ENCODE measurements at places on chromosomes 6 and 20.

- DNase-seq: no peak
Measured at GRCh38 chr20:45154183-45154582, 20.5 kb upstream of the PI3 start.

- no peak for DNase-seq
Measured at GRCh38 chr6:20861481-20861880, 327.2 kb downstream of the CDKAL1 start.

- no peak for DNase-seq
Measured at GRCh38 chr20:53658973-53659372, 65.3 kb upstream of the ZNF217 start.

- no peak for DNase-seq
Measured at GRCh38 chr20:37280403-37280802, 9.1 kb upstream of the MANBAL start.

- DNase-seq: no peak
Measured at GRCh38 chr6:148324297-148324985, 18.2 kb upstream of the SASH1 start.

GRCh38 chr6:166197361-166197760 lies 29.7 kb upstream of the TBXT start:
- no peak for DNase-seq

DNA sequence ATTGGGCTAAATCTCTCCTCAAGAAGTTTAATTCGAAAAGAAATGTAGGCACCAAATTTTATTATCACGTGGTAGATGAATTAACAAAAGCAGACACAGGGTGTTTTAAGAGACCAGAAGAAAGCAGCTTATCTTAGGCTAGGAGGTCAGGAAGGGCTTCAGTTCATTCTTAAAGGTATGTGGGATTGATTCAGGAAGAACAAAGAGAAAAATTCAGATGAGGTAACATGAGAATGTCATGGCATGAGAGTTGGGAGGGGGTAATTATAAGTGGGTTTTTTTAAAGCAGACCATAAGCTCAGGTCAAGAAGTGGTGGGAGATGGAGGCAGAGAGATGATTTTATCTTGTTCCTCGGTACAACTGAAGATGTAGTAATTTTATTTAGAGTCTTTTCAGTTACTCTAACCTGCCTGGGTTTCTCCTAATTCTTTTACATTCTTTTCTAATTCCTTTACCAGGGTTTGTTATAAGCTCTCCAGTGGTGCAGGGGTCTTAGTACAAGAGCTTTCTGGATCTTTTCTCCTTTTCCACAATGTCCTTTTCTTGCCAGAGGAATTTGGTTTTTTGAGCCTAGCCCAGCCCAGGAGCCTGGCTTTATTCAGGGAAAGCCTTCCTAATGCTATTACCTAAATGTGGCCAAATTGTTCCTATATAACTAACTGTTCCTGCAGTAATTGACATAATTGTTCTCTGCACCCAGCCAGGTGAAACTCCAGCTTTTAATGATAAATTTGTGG lies 474.1 kb upstream of the BTBD3 start:
- no peak for DNase-seq

DNA sequence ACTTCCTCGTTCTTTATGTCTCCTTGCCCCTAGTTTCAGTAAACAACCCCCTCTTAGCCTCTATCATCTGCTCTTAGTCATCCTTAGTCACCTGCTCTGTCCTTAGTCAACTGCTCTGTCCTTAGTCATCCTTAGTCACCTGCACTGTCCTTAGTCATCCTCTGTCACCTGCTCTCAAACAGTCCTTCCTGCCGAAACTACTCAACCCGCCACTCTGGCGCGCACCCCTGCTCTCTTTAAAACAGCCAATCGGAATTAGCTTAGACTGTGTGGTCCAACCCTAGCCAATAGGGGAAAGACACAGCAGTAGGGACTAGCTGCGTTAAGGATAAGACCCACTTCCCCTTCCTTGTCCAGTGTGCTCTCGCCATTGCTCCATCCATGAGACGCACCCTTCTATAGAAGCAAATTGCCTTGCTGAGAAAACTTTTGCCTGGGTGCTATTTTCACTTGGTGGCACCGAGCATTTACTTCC lies 73.9 kb downstream of the BACH2 start:
- DNase-seq: no peak

DNA sequence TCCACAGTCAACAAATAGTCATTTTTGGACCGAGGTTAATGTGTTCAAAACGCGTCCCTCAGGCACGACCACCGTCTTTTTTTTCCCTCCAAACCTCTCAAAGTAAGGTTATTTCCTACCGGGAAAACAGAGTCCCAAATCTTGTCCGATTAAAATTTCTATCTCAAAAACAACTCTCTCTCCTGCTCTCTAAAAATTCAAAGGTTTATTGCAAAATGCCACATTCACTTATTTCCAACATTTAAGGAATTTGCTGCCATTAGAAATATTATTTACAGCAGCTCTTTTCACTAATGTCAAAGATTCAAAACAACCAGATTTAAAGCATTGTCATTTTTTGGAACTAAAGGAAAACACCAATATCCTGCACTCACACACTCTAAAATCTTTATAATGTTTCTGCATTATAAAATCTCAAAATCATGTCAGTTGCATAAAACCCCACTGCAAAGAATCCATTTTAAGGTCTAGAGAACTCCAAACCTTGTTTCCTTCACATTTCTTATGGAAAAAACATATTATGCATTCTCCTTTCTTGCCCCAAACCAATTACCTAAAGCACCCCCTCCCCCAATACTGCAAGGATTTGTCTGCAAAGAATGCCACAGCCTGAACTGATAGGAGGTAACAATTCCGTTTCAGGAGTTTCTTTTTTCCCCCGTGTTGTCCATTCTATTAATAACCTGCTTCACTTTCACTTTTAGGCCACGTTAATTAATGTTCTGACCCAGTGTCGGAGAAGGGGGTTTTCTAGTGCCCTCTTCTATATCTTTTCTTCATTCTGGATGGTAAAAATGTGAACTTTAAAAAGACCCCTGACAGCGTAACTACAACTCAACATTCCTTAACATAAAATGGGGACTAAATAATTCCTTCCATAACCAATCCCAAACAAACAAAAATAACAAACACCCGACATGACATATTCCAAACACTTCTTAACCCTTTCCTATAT lies 1.4 kb downstream of the NRN1 start:
- DNase-seq: no peak

DNA sequence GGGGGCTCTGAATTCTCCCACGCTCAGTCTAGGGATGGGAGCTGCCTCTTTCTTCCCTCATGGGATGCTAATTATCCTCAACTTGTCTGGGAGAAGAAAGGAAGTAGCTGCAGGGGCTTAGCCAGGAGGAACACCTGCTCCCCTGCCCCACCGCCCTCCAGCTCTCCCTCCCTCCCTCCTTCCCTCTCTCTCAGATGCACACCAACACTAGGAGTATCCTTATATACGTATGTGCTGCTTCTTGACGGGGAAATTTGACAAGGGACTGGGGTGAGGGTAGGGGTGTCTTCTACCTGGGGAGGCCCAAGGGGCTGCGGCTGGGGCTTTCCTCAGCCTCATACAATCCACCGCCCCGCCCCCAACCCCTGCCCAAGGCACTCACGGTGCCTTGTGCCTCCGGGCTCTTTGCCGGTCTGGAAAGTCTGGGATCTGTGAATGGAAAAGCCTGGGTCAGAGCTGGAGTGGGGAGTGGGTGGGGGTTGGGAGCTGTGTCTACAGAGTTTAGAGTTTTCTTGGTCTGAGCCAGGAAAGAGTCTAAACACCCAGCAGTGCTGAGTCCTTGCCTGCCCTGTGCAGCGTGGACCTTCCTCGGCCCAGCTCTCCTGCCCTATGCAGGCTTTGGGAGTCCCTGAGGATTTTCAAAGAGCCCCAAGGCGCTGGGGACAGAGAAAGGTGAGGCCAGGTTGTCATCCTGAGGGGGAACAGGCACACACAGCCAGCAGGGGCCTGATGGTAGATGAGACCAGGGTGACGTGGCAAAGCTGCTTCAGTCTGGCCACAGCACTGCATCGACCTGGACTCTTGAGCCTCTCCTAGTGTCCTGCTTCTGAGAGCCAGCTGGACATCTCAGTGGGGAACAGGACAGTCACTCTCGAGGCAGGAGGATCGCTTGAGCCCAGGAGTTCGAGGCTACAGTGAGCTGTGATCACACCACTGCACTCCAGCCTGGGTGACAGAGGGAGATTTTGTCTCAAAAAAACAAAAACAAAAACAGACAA lies 29.3 kb upstream of the EMILIN3 start:
- DNase-seq: peak; percentile 39

GRCh38 chr6:138590796-138591709 lies 91.8 kb upstream of the NHSL1 start:
- DNase-seq: peak; percentile 53

- DNase-seq: no peak
Measured at GRCh38 chr6:106381881-106382280, 21.4 kb downstream of the CRYBG1 start.

DNA sequence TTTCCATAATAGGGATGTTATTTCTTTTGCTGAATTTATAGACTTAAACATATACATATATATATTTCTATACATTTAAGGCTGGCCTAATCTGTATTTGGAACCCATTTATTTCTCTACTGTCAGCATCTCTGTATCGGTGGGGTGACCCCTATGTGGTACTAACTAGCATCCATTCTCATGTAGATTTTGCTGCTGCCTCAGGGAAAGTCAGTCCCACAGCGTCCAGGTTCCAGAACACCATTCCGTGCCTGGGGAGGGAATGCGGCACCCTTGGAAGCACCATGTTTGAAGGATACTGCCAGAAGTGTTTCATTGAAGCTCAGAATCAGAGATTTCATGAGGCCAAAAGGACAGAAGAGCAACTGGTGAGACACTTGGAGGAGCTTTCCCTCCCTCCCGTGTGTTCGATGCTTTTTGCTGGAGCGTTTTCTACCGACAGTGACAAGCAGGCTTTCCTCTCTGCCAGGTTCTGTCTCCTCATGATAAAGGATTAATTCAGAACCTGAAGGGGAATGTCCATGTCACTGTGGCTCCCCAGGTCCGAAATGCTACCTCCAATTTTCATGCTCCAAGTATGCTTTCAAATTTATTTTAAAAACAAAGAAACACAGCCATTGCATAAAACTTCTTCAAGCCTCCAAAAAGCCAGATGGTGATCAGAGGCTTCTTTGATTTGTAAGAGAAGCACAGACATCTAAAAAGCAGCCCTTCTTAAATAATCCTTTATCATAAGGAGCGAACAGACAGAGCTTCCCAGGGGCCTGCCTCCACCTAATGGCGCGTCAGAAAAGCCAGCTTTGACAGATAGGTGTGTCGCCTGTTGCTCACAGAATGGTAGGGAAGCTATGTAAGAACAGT lies 13.1 kb downstream of the TNFAIP3 start:
- DNase-seq: no peak

DNA sequence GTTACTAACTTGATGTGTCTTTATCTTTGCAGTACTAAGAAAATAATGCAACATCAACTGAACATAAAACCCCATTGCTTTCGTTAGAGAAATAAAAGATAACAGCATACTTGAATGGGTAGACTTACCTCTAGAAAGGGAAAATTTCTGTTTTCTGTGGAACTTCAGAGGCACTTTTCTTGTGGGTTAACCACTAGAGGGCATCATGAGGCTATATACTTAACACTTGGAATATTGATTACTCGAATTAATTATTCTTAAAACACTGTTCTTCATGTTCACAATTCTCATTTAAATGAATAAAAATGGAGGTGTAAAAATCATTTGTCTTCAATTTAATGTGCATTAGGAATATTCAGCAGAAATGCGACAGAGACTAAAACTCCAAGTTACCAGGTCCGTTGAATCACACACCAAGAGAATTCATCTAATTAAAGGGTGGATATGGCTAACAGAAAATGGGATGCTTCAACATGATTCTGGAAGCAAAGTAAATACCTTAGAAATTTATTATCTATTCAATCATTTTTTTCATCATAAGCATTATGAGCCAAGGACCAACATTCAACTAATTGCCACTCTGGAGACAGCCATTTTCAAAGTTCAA lies 330.8 kb upstream of the PREP start:
- DNase-seq: no peak

DNA sequence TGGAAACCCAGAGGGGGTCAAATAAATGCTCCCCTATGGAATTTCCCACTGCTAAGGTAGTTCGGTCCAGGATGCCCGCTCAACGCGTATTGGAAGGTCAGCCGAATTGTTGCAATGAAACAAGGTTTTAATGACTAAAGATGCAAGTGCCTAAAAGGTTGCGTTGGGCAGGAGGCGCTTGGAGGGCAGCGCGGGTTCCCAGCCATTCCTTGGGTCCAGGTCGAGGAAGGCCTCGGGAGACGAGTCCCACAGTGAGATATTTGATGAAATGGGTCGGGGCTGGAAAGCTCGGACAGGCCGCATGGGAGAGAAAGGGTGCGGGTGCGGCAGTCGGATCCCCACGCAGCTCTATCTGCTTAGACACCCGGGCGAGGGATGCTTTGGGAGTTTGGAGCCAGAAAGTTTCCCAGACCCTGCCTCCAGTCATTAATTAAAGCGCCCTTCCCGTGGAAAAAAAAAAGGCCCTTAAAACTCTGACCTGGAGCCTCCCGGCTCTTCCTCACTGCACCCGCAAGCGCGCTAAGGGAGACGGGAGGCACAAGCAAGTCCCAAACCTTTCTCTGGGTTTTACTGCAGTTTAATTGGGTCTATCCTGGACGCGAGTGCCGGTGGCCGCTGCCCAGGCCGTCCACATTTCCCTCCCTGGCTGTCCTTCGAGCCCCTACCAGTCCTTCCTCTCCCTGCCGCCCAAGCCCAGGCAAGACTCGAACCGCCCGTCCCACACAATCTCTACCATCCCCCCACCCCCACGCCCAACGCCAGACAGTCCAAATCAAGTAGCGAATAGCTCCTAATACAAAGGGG lies 24.2 kb downstream of the TFAP2A start:
- no peak for DNase-seq

- no peak for DNase-seq
Measured at GRCh38 chr6:79801362-79801761, 146.0 kb downstream of the ELOVL4 start.

DNA sequence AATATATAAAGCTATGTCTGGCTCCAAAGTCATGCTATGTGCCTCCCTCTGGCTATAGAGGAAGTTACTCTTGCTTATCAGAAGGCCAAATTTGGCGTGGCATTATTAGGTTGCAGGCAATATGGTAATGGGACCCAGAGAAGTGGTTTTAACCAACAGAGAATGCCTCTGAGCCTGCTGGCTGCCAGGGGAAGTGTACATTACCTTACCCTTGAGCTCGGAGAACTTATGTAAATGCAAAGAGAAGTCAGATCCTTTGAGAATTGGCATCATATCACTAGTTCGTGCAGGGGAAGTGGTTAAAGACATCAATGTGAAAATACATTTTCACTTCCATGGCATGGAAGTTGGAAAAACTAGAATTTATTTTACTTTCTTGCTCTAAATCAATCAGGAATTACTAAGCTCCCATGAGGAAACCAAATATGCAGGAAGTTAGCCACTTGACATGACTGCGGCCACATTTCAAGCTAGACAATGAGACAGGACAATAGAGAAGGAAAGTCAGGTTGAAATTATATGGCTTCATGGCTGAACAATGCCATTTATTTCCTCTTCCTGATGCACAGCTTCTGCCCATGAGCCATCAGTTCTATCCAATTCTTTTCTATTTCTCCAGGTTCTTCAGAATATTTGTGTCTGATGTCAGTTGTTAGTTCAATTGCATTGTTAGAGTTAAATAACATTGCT lies 134.0 kb upstream of the PHACTR1 start:
- DNase-seq: no peak
